ENCODE measurements at places on chromosomes 2 and 18.

DNA sequence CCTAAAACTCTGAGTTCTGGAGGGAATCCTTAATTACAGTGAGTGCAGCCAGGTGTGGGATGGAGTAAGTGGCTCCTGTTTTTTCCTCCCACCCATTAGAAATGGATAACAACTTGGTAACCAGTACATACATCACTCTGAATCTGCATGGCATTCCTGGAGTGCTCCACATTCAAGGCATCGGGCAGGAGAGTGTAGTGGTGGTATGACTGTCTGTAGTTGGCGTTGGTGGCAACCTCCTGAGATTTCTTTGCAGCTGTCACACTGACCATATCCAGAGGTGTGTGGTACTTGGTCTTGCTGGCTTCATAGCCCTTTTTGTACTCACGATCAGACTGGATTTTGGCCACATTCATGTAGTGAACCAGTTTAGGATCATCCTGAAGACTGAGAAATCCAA, 68.3 kb downstream of the NEB start:
- no peak for DNase-seq

DNA sequence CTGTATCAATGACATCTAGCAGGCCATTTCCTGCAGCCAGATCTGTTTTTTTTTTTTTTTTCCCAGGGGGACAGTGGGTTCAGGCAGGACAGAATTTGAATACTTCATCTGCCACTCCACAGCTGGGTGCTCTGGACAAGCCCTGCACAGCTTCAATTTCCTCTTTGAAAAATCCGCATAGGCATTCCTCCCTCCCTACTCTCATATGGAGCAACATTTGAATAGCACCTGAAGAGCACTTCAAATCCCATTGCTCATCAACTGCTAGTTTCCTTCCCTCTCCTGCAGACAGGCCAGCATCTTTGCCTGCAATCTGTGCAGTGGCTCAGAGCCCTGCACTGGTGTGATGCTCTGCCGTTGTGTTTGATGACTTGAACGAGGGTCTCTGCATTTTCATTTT, 326.3 kb downstream of the TSN start:
- DNase-seq = no peak

GRCh38 chr18:78240101-78240500, 739.5 kb upstream of the SALL3 start:
- no peak for DNase-seq

DNA sequence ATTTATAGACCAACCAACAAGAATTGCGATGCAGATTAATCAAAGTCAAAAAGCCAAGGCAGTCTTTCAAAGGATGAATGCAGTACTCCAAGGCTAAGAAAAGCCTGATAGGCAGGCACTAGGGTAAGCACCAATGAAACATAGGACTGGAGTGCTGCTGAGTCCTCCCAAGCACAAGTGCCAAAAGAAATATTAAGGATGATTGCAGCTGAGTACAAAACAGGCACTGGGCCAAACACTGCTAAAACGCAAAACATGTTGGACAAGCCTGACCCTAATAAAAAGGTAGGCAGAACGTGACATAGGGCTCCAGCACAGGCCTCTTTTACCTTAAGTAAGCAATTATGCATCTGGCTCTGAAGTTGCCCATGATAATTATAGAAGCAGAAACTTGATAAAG, 160.1 kb upstream of the LRP1B start:
- DNase-seq = peak; percentile 2

DNA sequence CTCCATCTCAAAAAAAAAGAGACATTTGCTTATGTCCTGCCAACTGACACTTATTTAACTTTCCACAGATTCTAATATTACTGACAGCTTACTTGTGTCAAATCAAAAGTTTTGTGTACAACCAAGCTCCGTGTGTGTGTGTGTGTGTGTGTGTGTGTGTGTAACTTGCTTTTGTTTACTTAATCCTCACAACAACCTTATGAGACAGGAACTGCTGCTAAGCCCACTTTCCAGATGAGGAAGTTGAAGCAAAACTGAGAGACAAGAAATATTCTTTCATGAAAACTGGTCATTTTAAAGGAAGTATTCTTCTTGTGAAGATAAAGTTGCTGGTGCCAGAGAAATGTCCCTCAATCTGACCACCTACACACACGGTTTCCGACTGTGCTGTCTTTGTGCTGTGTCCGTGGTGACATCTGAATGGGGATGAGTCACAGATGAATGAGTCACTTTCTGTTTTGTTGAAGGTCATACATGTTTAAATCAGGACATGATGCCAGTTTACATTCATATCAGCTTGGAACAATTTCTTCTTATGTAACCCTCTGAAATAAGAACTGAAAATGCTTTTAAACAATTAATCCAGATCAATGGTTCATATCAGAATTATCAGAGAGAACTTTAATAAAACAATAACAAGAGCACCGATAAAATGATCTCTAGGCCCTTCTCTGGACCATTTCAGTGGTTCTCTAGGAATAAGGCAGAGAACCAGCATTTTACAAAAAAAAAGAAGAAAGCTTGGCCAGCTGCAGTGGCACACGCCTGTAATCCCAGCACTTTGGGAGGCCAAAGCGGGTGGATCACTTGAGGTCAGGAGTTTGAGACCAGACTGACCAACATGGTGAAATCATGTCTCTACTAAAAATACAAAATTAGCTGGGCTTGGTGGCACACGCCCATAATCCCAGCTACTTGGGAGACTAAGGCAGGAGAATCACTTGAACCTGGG, 95.5 kb downstream of the THNSL2 start:
- DNase-seq = peak; percentile 10

Data from cardiac fibroblast (primary cell).